Mammary epithelial cell (primary cell): ENCODE measurements at places on chromosomes 7 and 10. TPM values are rescaled to one million over a fixed set of nuclear protein-coding genes. Genes with fewer than 3 reads are reported as not detected.
A peak's percentile ranks its signal among the peaks of the same experiment; 100 is the strongest.

HPSE2 gene
- not detected for total RNA-seq

DNA sequence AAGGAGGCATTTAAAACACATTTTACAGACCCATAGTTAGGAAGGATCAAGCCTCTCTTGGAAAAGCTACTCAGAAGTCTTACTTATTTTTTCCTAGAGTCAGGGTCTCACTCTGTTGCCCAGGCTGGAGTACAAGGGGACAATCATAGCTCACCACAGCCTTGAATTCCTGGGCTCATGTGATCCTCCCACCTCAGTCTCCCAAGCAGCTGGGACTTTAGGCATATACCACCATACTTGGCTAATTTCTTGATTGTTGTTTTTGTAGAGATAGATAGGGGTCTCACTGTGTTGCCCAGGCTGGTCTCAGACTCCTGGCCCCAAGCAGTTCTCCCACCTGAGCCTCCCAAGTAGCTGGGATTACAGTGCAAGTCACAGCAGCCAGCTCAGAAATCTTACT lies 354.7 kb upstream of the GALNT17 start:
- no peak for DNase-seq

DNA sequence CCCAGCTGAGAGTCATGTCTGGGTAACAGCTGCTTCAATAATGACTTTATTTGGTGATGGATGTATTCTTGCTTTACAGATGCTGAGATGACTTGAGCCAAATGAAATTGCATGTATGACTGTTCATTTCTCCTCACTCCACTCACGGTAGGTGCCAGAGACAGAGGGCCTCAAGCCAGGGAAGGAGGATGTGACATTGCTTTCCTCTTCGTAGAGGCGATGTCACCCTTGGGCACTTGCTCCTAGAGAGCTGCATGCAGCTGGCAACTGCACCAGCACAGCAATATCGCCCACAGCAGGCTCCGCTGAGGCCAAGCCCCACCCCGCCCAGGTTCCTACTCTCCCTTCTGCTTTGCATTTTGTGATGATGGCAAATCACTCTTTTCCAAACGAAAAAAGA lies 116.6 kb upstream of the AOAH start:
- DNase-seq = no peak

DNA sequence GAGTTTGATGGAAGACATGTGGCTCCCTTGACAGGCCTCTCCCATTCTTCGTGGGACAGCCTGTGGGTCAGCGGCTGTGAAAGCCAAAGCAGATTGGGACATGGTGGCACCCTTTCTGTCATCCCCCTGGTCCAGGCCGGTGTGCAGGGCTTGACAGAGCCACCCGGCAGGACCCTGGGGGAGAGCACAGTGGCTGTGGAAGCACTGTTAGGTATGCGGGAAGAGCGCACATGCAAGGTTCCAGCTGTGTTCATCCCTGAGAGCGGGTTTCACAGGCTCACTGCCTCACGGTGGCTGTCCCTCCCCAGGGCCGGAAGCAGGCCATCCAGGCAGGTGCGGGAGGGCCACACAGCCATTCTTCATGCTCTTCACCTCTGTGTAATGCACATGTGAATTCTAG lies 29.8 kb downstream of the SHH start:
- no peak for DNase-seq

NPFFR1 gene
- under 0.01 TPM for total RNA-seq

TRA2A gene
- total RNA-seq = 93.8 and 95.2 TPM in 2 replicates

DNA sequence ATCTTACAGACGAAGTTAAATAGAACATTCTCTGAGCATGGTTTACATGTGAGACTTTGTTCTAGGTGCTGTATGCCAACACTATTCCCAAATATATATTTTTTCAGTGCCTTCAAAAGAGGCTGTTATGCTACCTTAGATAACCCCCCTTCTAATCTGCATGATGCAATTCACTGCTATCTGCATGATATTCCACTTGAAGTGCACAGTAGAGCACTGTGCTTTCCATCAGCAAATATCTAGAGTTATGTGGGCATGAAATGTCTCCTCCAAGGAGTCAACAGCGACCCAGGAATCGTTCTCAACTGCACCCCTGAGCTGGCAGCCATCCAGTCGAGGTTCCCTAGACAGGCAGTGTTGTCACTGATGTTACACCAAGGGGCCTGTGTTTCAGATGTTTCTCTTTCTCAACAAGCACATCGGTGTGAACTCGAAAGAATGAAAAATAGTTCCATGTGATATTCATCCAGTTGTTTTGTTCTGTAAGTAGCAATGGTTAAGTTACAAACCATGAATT lies 88.3 kb downstream of the PDE1C start:
- no peak for DNase-seq

DNA sequence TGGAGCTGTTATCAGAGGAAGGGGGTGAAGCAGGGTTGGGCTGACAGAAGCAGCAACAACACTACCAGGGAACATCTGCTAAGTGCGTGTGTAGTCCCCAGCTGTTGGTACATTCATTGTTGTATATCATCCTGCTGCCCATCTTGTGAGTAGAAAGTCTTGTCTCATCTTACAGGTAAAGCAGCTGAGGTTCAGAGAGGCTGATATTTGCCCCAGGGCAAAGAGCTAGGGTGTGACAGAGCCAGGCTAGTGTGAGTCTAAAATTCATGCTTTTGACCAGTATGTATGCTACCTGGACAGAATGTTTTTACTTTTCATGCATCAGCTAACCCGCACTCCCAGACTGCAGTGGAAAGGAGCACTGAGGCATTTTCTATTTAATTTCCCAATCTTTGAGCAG lies 221.6 kb downstream of the STK31 start:
- DNase-seq = peak; percentile 21

- no peak for DNase-seq
Observed at GRCh38 chr10:110553905-110554304, 13.6 kb upstream of the SMC3 start.

GRCh38 chr7:6621195-6622133 lies 6.1 kb downstream of the ZNF853 start:
- no peak for DNase-seq

DNA sequence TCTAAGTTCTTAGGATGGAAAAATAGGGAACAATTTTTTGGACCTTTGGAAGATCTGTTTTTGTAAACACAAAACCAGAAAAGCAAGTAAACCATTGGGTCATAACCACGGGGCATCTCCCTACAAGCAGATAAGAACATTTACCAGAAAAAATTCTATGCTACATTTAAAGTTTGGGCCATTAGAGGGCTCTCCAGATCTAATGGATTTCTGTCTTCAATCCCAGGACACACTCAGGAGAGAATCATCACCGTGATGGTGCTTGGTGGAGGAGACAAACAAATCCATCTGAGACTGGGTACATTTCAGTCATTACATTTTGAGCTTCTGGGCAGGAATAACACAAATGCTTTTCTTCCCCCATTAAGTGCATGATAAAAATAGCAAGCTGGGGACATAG lies 178.4 kb upstream of the TARP start:
- peak; percentile 4 for DNase-seq

- no peak for DNase-seq
Observed at GRCh38 chr7:109094-109493, 83.3 kb upstream of the FAM20C start.

DNA sequence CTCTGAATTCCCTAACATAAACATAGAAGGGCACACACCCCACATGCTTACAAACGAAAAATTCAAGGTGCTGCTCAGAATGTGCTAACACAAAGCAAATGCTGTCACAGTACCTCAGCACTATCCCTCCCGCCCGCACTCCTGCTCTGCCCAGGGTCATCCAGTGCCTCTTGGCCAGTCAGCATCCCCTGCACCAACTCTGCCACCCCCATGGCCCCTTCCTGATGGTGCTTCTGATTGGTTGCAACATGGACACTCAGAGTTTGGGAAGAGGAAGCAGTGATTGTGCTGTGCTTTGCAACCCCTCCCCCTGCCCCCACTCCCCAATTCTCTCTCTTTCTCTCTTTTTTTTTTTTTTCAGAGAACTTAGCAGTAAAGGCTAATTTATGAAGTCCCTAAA lies 13.8 kb upstream of the LEP start:
- DNase-seq = no peak

DNA sequence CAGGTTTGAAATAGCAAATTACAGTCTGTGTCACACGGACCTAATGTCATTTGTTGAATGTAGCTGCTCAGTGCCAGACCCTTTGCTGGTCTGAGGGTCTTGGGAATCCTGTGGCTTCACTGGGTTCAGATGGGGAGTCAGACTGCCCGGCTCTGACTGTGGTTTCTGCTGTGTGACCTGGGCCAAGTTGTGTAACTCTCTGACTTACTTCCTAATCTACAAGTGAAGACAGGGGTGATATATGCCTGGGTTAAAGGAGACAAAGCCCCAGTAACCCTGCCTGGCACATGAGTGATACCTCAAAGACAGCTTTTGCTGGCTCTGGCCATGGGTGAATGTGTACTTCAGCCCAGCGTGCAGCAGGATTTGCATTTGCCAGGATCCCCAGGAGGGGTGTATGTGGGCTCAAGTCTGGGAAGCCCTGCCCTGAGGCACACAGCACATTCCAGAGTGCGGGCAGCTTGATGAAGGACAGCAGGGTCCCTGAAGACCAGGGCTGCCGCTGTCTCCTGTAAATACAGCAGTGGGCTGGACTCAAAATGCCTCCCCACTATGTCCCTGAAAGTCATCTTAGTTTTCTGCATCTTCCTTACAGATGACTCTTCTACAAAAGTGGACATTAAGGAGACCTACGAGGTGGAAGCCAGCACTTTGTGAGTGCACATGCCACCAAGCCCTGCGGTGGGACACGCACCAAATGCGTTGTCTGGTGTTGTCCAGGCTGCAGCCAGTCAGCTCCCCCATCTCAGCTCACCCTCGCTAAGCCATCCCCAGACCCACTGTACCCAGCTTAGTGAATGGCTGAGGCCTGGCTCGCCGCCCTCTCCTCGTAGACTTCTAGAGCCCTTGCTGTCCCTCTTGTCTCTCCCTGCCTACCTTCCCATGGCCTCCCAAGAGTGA lies 16.4 kb downstream of the NACAD start:
- DNase-seq = no peak

WNT2 gene
- not detected in 2 replicates for total RNA-seq

DNA sequence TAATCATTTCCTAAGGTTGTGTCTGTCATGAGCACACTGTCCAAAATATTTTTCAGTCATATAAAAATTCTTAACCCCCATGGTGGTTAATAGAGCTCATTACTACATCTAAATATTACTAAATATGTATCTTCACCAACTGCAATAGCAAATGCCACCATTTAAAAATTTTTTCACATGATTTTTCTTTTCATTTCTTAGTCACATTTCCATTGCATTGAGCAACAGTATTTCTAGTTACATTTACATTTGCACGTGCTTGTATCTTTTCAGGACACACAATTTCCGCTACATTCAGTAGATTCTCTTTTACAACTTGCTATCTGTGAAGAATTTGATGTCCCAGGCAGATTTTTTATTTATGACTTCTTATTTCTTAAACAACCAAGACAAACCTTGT lies 5.2 kb upstream of the TAS2R40 start:
- no peak for DNase-seq

DNA sequence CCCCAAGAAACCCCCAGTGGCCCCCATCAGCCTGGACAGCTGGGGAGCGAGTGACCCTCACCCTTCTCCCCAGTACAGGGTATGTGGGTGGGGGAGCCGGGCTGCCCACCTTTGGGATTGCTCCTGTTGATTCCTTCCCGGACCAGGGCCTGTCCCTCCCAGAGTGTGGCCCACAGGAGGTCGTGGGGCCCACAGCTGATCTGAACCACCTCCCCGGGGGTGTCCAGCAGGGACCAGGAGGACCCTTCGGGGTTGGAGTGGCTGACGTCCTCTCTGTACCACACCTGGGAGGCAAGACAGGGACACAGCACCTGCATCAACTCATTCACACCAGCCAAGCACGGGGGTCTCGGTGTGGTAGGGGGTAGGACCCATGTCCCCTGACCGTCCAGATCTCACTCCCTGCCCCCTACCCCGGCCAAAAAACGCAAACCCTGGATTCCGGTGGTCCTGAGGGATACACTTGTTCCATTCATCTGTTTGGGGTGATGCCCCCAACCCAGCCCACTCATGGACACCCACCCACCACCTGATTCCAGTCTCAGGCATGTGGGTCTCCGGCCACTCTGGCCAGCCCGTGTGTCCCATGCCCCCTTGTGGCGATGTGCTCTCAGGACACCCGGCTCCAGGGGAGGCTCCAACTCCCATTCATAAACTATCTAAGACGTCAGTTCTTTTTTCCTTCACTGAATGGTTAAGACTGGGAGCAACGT lies 10.9 kb downstream of the TECPR1 start:
- no peak for DNase-seq

GTF2IRD1 gene
- total RNA-seq = 21.0 TPM

FAM241B gene
- 4.0 TPM for total RNA-seq

DNA sequence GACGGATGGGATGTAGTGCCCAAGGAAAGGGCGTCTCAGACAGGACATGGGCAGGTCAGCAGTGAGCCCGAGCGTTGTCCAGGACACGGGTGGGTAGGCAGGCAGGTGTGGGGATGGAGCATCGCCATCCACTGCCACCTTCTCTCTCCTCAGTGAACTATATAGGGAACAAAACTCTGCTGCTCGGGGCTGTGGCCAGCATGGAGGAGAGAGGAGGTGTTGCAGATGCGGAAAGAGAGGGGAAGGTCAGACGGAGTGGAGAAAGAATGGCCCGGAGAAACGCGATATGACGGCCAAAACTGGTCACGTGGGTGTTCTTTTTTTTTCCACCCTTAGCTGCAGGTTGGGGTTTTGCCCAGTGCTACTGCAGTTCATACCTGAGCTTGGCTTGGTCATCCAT lies 71.2 kb downstream of the GRID1 start:
- no peak for DNase-seq

DNA sequence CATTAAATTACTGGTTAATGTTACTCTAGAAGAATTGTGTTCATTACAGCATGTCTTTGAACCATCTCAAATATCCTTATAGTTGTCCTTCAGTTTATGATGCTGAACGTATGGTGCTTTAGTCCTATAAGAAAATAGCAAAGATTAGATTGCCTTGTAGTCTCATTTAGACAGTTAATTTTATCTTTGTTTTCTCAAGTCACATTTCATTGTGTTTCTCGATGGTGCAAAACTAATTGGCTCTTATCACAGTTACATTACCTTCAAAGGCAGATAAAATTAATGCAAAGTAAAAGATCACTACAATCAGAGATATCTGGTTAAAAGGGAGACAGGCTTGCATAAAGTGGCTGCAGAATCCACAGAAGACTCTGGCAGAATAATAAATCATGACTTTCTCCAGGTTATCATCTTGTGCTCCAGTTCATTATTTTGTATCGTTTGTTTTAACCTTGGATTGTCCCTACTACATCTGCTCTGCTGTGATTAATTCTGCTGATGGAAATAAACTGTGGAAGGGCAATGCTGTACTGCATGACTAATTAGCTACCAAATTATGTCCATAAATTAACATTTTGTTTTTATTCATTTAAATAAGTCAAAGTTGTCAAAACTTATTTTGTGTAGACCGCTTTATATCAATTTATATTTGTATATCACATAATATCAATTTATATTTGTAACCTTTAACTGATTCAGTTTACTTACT lies 24.2 kb downstream of the PRPS1L1 start:
- DNase-seq = no peak

AMPH gene
- total RNA-seq = under 0.01 TPM

- DNase-seq = no peak
Observed at GRCh38 chr10:112805254-112805590, 144.8 kb upstream of the TCF7L2 start.

GRCh38 chr7:96998333-96998732 lies 7.0 kb upstream of the DLX6 start:
- no peak for DNase-seq
